ENCODE measurements at places on chromosomes 4 and X. TPM values are rescaled to one million over a fixed set of nuclear protein-coding genes. Genes with fewer than 3 reads are reported as not detected.

CFAP47 gene
- total RNA-seq: not detected

ANK2 gene
- 0.35 TPM for total RNA-seq

REELD1 gene
- total RNA-seq: 2.0 TPM

GAGE2A gene
- total RNA-seq: not detected

LRP2BP gene
- 0.89 TPM for total RNA-seq

FHDC1 gene
- 0.08 TPM for total RNA-seq

ARAF gene
- total RNA-seq: 138 TPM

QRFPR gene
- not detected for total RNA-seq

XG gene
- 1.5 TPM for total RNA-seq

CYLC1 gene
- total RNA-seq: not detected

GRID2 gene
- total RNA-seq: 0.18 TPM

FAT4 gene
- total RNA-seq: 0.06 TPM

DNA sequence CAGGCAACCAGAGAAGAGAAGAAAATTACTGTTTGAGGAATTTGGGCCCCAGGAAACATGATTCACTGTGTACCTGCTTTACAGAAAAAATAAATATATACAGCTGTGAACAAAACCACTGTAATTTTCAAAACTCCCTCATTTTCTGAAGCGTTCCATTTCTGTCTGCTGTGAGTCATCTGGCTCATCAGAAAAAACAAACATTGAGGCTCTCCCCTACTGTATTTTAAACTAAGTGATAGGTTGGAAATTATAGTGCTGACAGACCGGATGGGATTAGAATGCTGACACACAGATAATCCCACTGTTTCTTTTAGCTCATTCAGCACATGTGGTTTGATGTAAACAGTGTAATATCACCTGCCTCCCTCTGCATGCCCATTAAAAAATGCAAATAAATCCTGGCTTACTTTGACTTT lies 847.0 kb downstream of the TRIML1 start:
- no peak overlapping the region for H3K27ac ChIP-seq
- no peak for DNase-seq
- H3K4me3 ChIP-seq: no peak overlapping the region
- no peaks in the 10 kb centered on the region for H3K27me3 ChIP-seq
- H3K4me1 ChIP-seq: no peaks in the 10 kb centered on the region

DNA sequence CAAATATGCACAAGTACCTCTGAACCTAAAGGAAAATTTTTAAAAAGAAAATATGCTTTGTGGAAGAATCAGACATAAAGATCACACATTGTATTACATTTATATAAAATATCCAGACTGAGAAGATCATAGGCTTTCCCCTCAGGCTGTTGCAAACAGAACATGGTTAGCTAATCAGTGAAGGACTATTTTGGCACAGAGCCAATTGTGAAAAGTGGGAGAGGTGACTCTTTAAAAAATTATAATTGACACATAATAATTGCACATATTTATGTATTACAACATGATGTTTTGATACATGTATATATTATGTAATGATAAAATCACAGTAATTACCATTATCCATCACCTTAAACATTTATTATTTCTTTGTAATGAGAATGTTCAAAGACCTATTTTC lies 44.1 kb upstream of the FOXR2 start:
- no peaks in the 10 kb centered on the region for H3K36me3 ChIP-seq
- no peaks in the 10 kb centered on the region for H3K4me1 ChIP-seq
- no peak for DNase-seq

DNA sequence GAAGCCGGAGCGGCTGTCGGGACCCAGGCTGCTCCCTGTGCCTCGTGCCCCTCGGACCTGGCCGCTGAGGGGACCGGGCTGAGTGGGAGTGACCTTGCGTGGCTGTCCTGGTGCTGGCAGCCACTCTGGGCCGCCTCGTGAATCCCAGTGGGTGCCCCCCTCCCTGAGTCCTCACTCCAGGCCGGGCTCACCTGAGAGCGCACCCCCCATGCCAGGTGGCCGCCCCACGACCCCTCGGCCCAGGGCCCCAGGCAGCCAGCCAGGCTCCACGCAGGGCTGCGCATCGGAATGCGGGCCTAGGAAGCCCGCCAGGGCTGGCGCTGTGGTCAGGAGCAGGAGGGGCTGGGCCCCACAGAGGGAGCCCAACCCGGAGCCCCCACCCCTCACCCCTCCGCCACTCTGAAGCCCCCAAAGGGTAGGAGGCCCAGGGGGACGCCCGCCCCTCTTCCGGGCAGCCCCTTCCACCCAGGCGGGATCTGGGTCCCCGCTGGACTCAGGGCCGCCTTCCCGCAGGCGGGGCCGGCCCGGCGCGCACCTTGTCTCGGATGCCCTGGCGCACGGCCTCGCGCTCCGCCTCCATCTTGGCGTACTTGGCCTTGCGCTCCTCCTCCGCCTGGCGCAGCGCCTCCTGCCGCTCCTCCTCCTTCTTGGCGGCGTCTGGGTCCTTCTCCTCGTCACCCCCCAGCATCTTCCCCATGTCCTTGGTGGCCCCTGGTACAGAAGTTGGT lies 33.9 kb downstream of the CPLX1 start:
- peaks cover 43% of the 10 kb centered on the region for H3K4me1 ChIP-seq
- H3K27ac ChIP-seq: no peak overlapping the region
- no peaks in the 10 kb centered on the region for H3K27me3 ChIP-seq
- peak overlapping the region; percentile 70 for H3K4me3 ChIP-seq

- H3K36me3 ChIP-seq: peaks cover 13% of the 10 kb centered on the region
- peaks cover 27% of the 10 kb centered on the region for H3K4me1 ChIP-seq
- DNase-seq: no peak
- no peak overlapping the region for H3K4me3 ChIP-seq
- H3K27ac ChIP-seq: peak overlapping the region; percentile 91
These were observed 15.3 kb downstream of the GPR174 start for GRCh38 chrX:79159800-79160199.

GRCh38 chr4:129223945-129224344 lies 128.0 kb downstream of the C4orf33 start:
- no peaks in the 10 kb centered on the region for H3K27me3 ChIP-seq
- no peaks in the 10 kb centered on the region for H3K4me1 ChIP-seq
- DNase-seq: no peak
- no peaks in the 10 kb centered on the region for H3K36me3 ChIP-seq
- no peak overlapping the region for H3K27ac ChIP-seq

DNA sequence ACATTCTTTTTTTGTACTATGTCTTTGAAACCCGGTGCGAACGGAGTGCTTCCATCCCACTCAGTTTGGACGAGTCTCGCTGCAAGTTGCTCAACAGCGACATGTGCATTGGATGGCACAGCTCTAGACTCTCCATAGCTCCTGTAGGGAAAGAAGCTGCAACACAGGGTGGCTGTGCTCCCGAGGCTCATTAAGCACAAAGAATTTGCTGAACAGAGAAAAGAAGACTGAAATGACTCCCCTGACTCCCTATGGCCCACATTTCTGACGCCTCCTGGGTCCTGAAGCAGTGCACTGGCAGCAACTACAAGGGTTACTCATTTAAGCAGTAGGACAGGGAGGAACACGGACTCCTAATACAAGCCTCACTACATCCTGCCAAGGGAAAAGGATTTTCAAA lies 127.4 kb downstream of the SH3RF1 start:
- H3K27me3 ChIP-seq: no peaks in the 10 kb centered on the region
- no peak overlapping the region for H3K27ac ChIP-seq
- DNase-seq: no peak

DNA sequence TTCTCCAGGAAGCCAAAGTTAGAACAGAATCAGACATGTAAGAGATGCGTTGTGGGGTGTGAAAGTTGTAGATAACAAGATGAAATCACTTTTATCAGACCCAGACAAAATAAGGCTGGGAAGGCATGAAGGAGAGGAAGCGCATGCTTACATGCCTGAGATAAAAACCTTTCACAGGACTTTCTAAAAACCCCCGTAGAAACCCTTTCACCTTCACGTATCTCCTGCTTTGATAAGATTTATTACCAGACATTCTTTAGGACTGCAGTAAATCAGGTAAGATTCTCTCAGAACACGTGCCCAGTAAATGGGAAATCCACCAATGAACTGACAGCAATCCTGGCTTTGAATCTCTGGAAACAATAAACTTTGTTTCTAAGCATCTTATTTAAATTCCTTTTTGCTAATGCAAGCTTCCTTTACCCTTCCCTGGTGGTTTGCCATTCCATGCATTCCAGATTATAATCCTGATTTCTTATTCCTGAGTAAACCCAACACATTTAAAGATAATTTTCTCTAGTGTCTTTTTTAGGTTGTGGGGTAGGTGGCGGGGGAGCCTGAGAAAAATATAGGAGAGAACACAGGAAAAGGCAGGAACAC lies 254.6 kb upstream of the LDB2 start:
- no peak for DNase-seq
- no peak overlapping the region for H3K4me3 ChIP-seq
- no peak overlapping the region for H3K27ac ChIP-seq
- H3K36me3 ChIP-seq: no peaks in the 10 kb centered on the region
- H3K27me3 ChIP-seq: no peaks in the 10 kb centered on the region

GRCh38 chr4:150289198-150289597 lies 211.0 kb downstream of the DCLK2 start:
- peaks cover 12% of the 10 kb centered on the region for H3K36me3 ChIP-seq
- no peak overlapping the region for H3K27ac ChIP-seq
- no peaks in the 10 kb centered on the region for H3K27me3 ChIP-seq
- no peak for DNase-seq
- no peak overlapping the region for H3K4me3 ChIP-seq

DNA sequence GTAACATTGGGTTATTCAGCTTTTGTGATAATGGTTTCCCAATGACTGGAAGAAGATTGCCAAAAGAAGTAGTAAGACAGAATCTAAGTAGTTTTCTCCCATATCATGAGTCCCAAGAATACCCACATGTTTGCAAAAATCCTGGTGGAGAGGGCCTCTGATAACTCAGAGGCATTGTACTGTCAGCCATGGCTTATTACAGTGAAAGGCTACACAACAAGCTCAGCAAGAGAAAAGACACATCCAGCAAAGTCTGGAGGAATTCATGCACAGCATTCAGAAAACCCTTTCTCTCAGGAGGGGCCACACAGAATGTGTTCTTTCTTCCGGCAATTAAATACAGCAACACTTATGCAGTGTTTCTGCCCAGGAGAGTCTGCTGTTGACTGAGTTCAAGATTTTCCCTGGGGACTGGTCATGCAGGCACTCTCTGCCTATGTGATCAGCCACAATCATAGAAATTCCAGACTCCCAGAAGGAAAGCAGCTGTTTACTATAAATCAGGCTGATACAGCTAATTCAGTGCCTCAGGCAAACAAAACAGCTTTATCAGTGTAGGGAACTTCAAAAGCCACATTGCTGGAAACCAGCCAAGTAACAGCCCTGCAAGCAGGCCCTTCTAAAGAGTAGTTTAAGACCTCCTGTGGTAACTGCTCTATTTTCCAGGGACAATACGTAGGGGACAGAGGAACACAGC lies 937.1 kb downstream of the CCSER1 start:
- H3K27me3 ChIP-seq: no peaks in the 10 kb centered on the region
- H3K36me3 ChIP-seq: no peaks in the 10 kb centered on the region
- H3K27ac ChIP-seq: no peak overlapping the region
- no peak for DNase-seq

DNA sequence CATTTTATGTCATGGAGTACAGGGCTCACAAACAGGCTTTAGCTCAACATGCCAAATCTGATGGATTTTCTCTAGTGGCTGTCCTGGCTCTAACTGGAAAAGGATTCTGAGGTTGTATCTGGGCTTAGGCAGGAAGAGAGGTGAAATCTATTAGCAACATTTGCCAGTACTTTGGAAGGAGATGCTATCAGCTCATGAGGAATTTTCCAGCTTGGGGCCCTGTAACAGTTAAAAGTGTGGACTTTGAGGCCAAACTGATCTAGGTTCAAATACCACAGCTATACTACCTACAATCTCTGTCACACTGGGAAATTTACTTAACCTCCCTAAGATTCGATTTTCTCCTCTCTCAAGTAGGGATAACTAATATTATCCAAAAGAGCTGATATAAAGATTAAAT lies 119.0 kb upstream of the HCCS start:
- H3K36me3 ChIP-seq: no peaks in the 10 kb centered on the region
- no peak overlapping the region for H3K4me3 ChIP-seq
- H3K27ac ChIP-seq: no peak overlapping the region
- no peaks in the 10 kb centered on the region for H3K4me1 ChIP-seq
- DNase-seq: no peak
- no peaks in the 10 kb centered on the region for H3K27me3 ChIP-seq

GRCh38 chrX:28675173-28675572 lies 87.9 kb downstream of the IL1RAPL1 start:
- H3K4me1 ChIP-seq: no peaks in the 10 kb centered on the region
- H3K27me3 ChIP-seq: no peaks in the 10 kb centered on the region
- H3K4me3 ChIP-seq: no peak overlapping the region
- no peaks in the 10 kb centered on the region for H3K36me3 ChIP-seq

GRCh38 chr4:171710743-171711142 lies 102.5 kb upstream of the GALNTL6 start:
- no peak for DNase-seq
- H3K36me3 ChIP-seq: no peaks in the 10 kb centered on the region
- H3K27ac ChIP-seq: no peak overlapping the region
- H3K4me1 ChIP-seq: no peaks in the 10 kb centered on the region
